Vagina (tissue), 2 donors: ENCODE measurements at places on chromosomes 12 and 14.

GRCh38 chr12:111971800-111972199 is 41.2 kb downstream of the TMEM116 start:
- DNase-seq, result no peak
- no peaks in the 10 kb centered on the region for H3K36me3 ChIP-seq
- no peaks in the 10 kb centered on the region for H3K4me1 ChIP-seq
- no peak overlapping the region for H3K27ac ChIP-seq

- H3K27me3 ChIP-seq, result no peaks in the 10 kb centered on the region
- no peak overlapping the region for H3K27ac ChIP-seq
- DNase-seq, result no peak
These were observed 51.4 kb upstream of the SLC6A15 start for GRCh38 chr12:84964048-84964447.

GRCh38 chr12:98838231-98838647 is 193.1 kb downstream of the APAF1 start:
- H3K4me3 ChIP-seq, result no peak overlapping the region
- H3K36me3 ChIP-seq, result no peaks in the 10 kb centered on the region
- H3K27ac ChIP-seq, result no peak overlapping the region
- no peaks in the 10 kb centered on the region for H3K27me3 ChIP-seq
- DNase-seq, result no peak

DNA sequence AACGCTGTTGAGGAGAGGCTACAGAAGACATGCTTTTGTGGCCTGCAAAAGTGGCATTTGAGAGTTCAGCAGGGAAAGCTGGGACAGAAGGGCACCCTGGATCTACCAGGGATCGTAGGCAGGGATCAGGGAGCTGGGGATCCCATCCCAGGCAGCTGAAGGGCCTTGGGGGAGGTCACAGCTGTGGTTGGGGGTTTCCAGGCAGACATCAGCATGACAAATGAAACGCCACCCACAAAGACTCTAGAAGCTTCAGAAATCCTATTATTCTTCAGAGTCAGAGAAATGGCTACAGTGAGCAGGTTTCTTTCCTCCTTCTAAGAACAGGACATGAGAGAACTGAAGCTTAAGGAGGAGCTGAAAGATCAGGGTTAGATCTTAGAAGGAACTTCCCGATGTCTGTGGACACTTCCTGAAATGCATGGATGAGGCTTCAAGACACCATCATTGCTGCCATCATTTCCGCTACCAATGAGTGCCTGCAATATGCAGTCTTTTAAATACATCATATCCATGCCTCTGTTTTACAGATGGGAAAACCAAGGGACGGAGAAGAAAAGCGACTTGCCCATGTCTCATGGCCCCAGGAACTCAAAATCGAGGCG is 104.3 kb downstream of the RBM19 start:
- H3K4me1 ChIP-seq, result peaks cover 13% of the 10 kb centered on the region
- no peak for DNase-seq
- H3K27ac ChIP-seq, result no peak overlapping the region
- H3K36me3 ChIP-seq, result no peaks in the 10 kb centered on the region

GRCh38 chr12:106885541-106886249 is 70.0 kb upstream of the TMEM263 start:
- no peak overlapping the region for H3K27ac ChIP-seq
- H3K27me3 ChIP-seq, result no peaks in the 10 kb centered on the region
- no peaks in the 10 kb centered on the region for H3K36me3 ChIP-seq
- H3K4me3 ChIP-seq, result no peak overlapping the region
- H3K4me1 ChIP-seq, result no peaks in the 10 kb centered on the region
- no peak for DNase-seq

DNA sequence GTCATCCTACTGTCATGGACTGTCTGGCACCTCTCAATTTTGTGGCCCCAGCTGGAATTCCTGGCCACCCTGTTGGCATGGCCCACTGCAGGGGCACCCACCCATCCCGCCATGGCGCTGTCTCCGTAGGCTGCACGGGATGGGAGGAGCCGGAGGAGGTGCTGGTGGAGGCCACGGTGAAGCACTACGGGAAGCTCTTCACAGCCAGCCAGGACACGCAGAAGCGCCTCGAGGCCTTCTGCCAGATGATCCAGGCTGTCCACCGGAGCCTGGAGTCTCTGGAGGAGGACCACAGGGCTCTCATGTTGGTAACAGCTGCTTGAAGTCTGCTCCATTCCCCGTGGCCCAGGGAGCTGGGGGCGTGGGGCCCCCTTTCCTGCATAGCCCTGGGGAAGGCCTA is 3.9 kb downstream of the CCDC197 start:
- no peak for DNase-seq
- no peak overlapping the region for H3K4me3 ChIP-seq
- H3K36me3 ChIP-seq, result no peaks in the 10 kb centered on the region
- no peak overlapping the region for H3K27ac ChIP-seq
- H3K27me3 ChIP-seq, result no peaks in the 10 kb centered on the region

DNA sequence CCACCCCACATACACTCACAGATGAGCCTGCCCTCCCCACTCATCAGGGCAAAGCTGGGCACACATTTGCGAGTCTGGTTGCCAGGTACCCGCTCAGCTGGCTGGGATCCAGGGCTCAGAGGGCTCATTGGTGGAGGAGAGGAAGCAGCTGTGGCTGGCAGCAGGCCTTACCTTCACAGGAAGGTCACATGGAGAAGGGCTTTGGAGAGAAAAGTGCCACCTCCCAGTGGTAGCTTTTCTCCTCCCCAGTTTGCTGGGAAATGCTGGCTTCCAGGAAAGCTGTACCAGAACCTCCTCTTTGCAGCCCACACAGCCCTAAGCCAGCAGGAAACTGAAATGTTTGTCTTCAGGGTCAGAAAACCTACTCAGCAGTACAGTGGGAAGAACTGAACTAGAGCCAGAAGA is 55.6 kb downstream of the LGMN start:
- H3K4me1 ChIP-seq, result peaks cover 18% of the 10 kb centered on the region
- H3K27ac ChIP-seq, result no peak overlapping the region
- no peaks in the 10 kb centered on the region for H3K27me3 ChIP-seq
- no peak for DNase-seq
- H3K4me3 ChIP-seq, result no peak overlapping the region

DNA sequence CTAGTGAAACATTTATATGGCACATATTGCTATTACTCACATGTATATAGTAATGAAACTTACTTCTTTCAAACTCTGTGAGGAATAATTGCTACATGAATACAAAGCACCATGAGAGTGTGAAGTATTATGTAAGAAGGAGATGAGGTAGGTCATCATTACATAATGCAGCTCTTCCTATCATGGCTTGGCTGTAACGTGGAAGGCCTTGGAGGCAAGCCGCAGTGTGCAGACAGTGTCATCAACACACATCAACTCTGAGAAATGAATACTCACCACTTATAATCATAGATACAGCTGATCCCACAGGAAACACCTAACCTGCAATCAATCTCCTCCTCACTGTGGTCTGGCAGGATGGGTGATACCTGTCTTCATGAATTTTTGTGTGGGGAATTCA is 49.9 kb upstream of the CCDC91 start:
- H3K4me1 ChIP-seq, result no peaks in the 10 kb centered on the region
- no peak overlapping the region for H3K4me3 ChIP-seq
- DNase-seq, result no peak
- H3K27ac ChIP-seq, result no peak overlapping the region

- no peak overlapping the region for H3K27ac ChIP-seq
- no peak for DNase-seq
- H3K4me3 ChIP-seq, result no peak overlapping the region
- no peaks in the 10 kb centered on the region for H3K36me3 ChIP-seq
These were observed 61.8 kb downstream of the PHLDA1 start for GRCh38 chr12:75969768-75970167.

- no peak for DNase-seq
- H3K36me3 ChIP-seq, result no peaks in the 10 kb centered on the region
- no peak overlapping the region for H3K4me3 ChIP-seq
- no peak overlapping the region for H3K27ac ChIP-seq
- no peaks in the 10 kb centered on the region for H3K27me3 ChIP-seq
These were observed 411.6 kb upstream of the CCDC196 start for GRCh38 chr14:66074537-66074936.

DNA sequence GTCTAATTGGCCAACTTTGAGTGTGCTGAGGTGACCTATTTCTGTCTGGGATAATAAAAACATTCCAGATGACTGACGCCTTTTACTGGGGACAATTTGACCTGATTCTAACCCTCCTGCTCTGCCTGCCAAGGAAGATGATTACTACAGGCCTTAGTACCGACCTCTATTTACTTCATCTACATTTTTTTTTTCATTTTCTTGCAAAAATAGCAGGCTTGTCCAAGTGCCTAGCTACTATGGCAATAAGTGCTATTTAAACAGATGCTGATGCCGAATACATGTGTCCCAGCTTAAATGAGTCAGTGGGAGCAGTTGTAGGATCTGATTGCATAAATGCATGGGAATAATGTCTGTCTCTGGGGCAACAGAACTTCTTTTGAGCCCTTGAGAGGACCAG is 254.3 kb downstream of the RGS6 start:
- peak overlapping the region; percentile 20 for H3K27ac ChIP-seq
- no peaks in the 10 kb centered on the region for H3K27me3 ChIP-seq
- peaks cover 9% of the 10 kb centered on the region for H3K4me1 ChIP-seq
- no peaks in the 10 kb centered on the region for H3K36me3 ChIP-seq
- no peak overlapping the region for H3K4me3 ChIP-seq
- no peak for DNase-seq

- H3K27me3 ChIP-seq, result peaks cover 14% of the 10 kb centered on the region
- H3K36me3 ChIP-seq, result no peaks in the 10 kb centered on the region
- H3K4me1 ChIP-seq, result peaks cover 25% of the 10 kb centered on the region
These were observed 922 bp downstream of the TBX5 start for GRCh38 chr12:114404926-114405518.

DNA sequence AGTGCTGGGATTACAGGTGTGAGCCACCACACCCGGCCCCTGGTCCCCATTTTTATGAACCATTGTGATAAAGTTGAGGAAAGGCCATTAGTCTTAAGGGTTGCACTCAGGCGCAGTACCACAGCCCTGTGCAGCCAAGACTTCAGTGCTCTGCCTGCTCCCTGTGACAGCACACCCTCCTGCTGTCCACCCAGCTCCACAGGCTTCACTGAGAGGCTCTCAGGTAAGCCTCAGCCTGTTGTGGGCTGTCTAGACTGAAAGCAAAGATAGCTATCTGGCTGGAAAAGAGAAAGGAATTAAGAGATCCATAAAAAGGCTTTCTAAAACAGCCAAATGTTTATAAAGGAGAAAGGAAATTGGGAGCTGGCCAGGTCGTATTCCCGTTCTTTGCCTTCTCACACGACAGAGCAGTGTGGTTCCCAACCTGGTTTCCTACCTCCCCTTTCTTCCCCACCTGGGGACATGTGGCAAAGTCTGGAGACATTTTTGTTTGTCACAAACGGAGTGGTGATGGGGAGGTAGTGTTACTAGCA is 19.1 kb upstream of the DNM1L start:
- H3K4me3 ChIP-seq, result no peak overlapping the region
- H3K27ac ChIP-seq, result no peak overlapping the region
- H3K4me1 ChIP-seq, result peaks cover 10% of the 10 kb centered on the region
- DNase-seq, result no peak

GRCh38 chr14:72023128-72024042 is 91.2 kb downstream of the RGS6 start:
- H3K4me3 ChIP-seq, result no peak overlapping the region
- H3K27me3 ChIP-seq, result no peaks in the 10 kb centered on the region
- H3K4me1 ChIP-seq, result no peaks in the 10 kb centered on the region
- no peak overlapping the region for H3K27ac ChIP-seq

GRCh38 chr12:6122201-6122600 is 2.3 kb downstream of the VWF start:
- peak overlapping the region; percentile 31 for H3K4me3 ChIP-seq
- H3K27me3 ChIP-seq, result no peaks in the 10 kb centered on the region
- no peak for DNase-seq

- H3K36me3 ChIP-seq, result no peaks in the 10 kb centered on the region
- H3K4me1 ChIP-seq, result no peaks in the 10 kb centered on the region
- DNase-seq, result no peak
- no peaks in the 10 kb centered on the region for H3K27me3 ChIP-seq
- H3K4me3 ChIP-seq, result no peak overlapping the region
These were observed 186.8 kb downstream of the CEP128 start for GRCh38 chr14:80754696-80755095.

DNA sequence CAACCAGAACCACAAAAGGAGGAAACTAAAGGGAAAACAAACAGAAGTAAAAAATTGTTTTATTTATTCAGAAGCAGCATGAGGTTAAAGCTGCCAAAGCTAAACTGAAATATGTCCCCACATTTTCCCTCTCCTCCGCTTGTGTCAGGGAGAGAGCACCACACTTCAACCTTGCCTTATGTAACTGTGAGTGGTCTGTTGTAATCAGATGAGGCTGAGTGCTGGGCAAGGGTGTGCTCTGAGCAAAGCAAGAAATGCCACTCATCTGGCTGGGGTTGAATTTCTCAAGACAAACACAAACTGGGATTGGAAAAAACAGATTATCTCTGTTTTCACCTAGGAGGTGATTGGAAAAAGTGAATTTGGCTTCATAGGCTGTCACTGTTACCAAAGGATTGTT is 12.2 kb downstream of the CAPZA3 start:
- no peak overlapping the region for H3K4me3 ChIP-seq
- H3K4me1 ChIP-seq, result peaks cover 13% of the 10 kb centered on the region
- H3K36me3 ChIP-seq, result no peaks in the 10 kb centered on the region

GRCh38 chr14:57287745-57288144 is 19.0 kb downstream of the AP5M1 start:
- no peaks in the 10 kb centered on the region for H3K27me3 ChIP-seq
- no peaks in the 10 kb centered on the region for H3K4me1 ChIP-seq
- H3K27ac ChIP-seq, result no peak overlapping the region
- no peak overlapping the region for H3K4me3 ChIP-seq

DNA sequence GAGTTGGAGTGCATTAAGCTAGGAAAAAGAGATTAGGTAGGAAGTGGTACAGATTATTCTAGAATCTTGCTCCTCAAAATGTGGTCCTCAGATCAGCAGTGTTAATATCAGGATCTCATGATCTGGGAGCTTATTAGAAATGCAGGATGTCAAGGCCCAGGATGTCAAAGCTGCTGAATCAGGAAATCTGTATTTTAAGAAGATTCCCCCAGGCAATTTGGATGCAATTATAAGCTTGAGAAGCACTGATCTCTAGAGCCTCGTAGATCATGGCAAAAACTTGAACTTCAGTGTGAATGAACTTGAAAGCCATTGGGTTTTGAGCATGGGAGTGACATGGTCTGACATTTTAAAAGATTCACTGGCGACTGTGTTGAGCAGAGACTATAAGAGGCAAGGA is 6.6 kb downstream of the NCAPD2 start:
- H3K27me3 ChIP-seq, result no peaks in the 10 kb centered on the region
- H3K36me3 ChIP-seq, result peaks cover 20% of the 10 kb centered on the region
- H3K4me3 ChIP-seq, result no peak overlapping the region
- H3K27ac ChIP-seq, result no peak overlapping the region

DNA sequence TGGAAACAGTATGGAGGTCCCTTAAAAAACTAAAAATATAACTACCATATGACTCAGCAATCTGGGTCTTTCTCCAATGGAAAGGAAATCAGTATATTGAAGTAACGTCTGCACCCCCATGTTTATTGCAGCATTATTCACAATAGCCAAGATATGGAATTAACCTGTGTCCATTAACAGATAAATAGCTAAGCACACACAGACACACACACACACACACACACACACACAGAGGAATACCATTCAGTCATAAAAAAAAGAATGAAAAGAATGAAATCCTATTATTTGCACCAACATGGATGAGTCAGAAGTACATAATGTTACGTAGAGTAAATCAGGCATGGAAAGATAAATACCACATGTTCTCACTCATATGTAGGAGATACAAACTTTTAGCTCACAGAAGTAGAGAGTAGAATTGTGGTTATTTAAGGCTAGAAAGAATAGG is 4.7 kb downstream of the KLRK1 start:
- no peak overlapping the region for H3K4me3 ChIP-seq
- no peaks in the 10 kb centered on the region for H3K4me1 ChIP-seq
